ENCODE measurements at places on chromosomes 4 and X. TPM values are rescaled to one million over a fixed set of nuclear protein-coding genes. Genes with fewer than 3 reads are reported as not detected.

DNA sequence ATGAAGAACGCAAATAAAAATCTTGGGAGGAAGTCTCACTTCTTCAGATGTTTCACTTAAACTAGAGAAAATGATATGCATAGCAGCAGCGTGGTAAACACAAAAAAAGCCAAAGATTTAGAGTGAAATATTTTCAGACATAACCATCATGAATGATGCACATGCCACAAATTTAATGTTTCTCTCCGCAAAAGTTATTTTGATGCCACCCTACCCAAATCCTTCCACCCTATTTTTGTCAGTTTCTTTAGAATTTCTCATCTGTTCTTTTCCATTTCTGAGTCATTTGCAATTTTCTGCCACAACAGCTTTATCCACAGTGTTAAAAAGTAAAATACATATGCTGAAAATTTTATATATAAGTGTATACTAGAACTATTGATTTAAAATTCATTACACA, 1663.7 kb upstream of the ADGRL3 start:
- no peak overlapping the region for H3K27ac ChIP-seq
- no peak for DNase-seq
- no peaks in the 10 kb centered on the region for H3K36me3 ChIP-seq
- no peaks in the 10 kb centered on the region for H3K27me3 ChIP-seq
- H3K4me1 ChIP-seq: no peaks in the 10 kb centered on the region

DNA sequence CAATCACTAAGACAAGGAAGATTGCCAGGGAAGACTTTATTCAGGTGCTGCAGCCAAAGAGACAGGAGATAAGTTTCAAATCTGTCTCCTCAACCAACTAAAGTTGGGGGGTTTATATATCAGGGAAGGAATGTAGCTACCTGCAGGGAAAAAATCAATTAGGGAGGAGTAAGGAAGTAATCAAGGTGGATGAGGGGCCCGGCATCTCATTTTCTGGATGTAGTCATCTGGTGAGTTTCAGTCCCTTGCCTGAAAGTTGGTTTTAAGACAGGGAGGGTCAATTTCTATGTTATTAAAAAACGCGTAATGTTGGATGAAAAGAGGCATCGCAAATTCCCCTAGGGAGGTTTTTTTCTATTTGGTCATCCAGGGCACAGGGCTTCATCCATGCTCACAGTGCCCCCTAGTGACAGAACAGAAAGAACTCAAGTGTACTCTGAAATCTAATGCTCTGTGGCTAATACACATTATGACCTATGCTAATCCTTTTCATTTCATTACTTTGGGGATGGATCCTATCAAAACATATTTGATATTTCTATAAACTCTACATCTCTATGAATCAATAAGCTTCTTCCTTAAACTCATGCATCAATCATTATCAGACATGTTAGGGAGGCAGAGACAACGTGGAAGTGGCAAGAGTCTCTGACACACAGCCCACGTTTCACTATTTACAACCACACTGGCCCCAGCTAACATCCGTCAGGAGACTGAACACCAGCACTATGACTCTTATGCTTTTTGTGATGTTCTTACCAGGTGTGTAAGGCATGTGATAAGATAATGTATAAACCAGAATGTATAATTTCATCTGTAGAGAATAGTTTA, 1577.0 kb upstream of the TENM3 start:
- no peaks in the 10 kb centered on the region for H3K27me3 ChIP-seq
- no peaks in the 10 kb centered on the region for H3K36me3 ChIP-seq
- no peak overlapping the region for H3K27ac ChIP-seq

- no peak overlapping the region for H3K27ac ChIP-seq
- H3K36me3 ChIP-seq: no peaks in the 10 kb centered on the region
- no peaks in the 10 kb centered on the region for H3K4me1 ChIP-seq
- H3K27me3 ChIP-seq: no peaks in the 10 kb centered on the region
- DNase-seq: no peak
- no peak overlapping the region for H3K4me3 ChIP-seq
Measured at GRCh38 chr4:55318175-55319129, 27.6 kb upstream of the SRD5A3 start.

- no peak for DNase-seq
- no peak overlapping the region for H3K27ac ChIP-seq
- no peaks in the 10 kb centered on the region for H3K27me3 ChIP-seq
- no peaks in the 10 kb centered on the region for H3K4me1 ChIP-seq
- H3K4me3 ChIP-seq: no peak overlapping the region
- peaks cover 18% of the 10 kb centered on the region for H3K36me3 ChIP-seq
Measured at GRCh38 chr4:82921795-82922194, 21.3 kb downstream of the THAP9 start.

DNA sequence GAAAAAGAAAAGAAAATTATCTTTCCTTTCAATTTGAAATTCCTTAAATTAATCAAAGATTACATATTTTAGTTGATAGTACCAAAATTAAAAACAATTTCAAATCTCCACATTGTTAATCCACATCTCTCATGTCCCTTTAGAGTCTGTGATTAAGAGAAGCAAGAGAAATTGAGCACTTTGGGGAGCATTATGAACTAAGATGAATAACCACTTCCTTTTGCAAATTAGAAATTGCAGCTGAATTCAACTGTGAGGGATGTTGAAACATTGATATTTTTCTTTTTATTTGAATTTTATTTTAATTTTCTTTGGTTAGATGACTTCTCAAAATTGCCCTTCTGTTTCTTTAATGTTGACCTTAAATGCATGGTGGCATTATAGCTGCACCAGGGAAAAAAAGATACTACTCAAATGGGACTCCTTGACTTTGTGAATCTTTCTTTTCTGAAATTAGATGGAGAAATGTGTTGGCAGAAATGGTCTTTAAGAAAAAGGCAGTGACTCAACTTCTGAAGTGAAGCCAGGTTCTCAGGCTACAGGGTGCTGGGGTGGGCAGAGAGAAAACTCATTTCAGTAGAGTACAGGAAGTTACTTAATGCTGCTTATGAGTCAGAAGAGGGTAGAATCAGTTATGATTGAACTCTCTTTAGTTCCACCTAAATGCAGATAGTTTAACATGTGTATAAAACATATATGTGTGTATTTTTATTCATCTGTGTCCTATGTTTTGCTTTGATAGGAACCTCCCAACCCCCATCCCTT, 92.0 kb upstream of the TNIP3 start:
- no peaks in the 10 kb centered on the region for H3K27me3 ChIP-seq
- H3K4me1 ChIP-seq: no peaks in the 10 kb centered on the region
- no peak overlapping the region for H3K4me3 ChIP-seq
- no peak for DNase-seq

GRCh38 chr4:165635381-165635780, 237.7 kb upstream of the TLL1 start:
- H3K4me1 ChIP-seq: peaks cover 16% of the 10 kb centered on the region
- H3K4me3 ChIP-seq: no peak overlapping the region
- no peak overlapping the region for H3K27ac ChIP-seq
- no peaks in the 10 kb centered on the region for H3K36me3 ChIP-seq

DNA sequence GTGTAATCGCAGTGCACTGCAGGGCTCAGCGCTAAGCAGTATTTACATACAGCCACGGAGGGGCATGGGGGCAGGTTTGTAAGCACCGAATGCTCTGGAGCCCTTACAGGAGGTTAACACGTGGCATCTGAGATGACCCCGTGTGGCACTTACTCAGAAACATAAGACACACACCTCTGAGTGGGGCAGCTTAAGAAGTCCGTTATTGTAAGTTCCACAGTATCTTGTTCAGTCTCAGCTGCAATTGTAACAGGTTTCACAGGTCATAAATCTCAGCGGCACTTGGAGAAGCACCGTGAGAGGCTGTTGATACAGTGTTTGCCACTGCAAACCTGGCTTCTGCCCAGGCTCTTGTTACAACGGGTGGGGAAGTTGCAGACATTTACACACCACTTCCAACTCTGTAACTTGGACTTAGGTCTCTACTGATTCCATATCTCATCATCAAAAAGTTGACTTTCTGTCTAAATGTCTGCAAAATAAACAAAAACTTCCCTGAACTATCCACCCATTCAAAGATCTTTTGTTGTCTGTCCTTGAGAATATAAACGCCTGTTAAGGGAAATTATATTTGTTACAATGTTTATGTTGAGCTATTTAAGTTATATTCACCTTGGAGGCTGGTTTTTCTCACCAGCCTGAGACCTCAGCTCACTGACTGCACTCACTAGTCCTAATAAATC, 10.3 kb downstream of the CPLX1 start:
- H3K27ac ChIP-seq: no peak overlapping the region
- H3K4me3 ChIP-seq: no peak overlapping the region
- DNase-seq: no peak

- no peaks in the 10 kb centered on the region for H3K36me3 ChIP-seq
- DNase-seq: no peak
- no peaks in the 10 kb centered on the region for H3K4me1 ChIP-seq
- no peak overlapping the region for H3K27ac ChIP-seq
- no peaks in the 10 kb centered on the region for H3K27me3 ChIP-seq
Measured at GRCh38 chr4:189988877-189989431, 38.1 kb downstream of the FRG2 start.

DNA sequence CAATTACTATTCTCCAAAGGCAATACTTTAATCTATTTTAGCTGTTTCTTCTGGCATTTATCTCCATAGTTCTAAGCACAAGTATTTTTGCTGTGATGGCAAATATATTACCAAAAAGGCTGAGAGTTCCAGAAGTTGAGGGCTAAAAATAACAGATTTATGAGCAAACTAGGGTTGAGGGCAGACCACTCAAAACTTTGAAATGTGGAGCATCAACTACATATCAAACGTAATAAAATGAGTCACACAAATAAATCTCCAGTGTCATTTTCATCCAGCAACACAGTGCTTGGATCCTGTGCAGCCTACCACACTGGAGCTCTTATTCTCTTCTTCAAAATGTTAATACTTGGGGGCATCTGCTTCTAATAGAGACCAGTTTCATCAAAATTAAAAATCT, 163.9 kb downstream of the HS3ST1 start:
- H3K36me3 ChIP-seq: no peaks in the 10 kb centered on the region
- H3K27me3 ChIP-seq: no peaks in the 10 kb centered on the region
- DNase-seq: no peak
- no peak overlapping the region for H3K27ac ChIP-seq
- peaks cover 3% of the 10 kb centered on the region for H3K4me1 ChIP-seq
- no peak overlapping the region for H3K4me3 ChIP-seq

DNA sequence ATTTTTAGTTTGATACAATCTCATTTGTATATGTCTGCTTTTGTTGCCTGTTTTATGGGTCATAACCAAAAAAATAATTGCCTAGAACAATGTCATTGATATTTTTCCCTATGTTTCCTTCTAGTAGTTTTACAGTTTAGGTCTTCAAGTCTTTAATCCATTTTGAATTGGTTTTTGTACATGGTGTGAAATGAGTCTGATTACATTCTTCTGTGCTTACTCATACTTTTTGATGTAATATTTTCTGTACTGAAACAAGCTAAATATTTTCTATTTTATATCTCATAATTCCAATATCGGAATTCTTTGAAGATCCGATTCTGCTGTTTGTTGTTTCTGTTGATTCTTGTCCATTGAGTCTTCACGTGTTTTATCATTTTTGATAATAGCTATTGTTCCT, 10.6 kb downstream of the TMEM156 start:
- H3K27ac ChIP-seq: no peak overlapping the region
- H3K27me3 ChIP-seq: no peaks in the 10 kb centered on the region
- no peak for DNase-seq
- no peak overlapping the region for H3K4me3 ChIP-seq
- H3K4me1 ChIP-seq: no peaks in the 10 kb centered on the region

DNA sequence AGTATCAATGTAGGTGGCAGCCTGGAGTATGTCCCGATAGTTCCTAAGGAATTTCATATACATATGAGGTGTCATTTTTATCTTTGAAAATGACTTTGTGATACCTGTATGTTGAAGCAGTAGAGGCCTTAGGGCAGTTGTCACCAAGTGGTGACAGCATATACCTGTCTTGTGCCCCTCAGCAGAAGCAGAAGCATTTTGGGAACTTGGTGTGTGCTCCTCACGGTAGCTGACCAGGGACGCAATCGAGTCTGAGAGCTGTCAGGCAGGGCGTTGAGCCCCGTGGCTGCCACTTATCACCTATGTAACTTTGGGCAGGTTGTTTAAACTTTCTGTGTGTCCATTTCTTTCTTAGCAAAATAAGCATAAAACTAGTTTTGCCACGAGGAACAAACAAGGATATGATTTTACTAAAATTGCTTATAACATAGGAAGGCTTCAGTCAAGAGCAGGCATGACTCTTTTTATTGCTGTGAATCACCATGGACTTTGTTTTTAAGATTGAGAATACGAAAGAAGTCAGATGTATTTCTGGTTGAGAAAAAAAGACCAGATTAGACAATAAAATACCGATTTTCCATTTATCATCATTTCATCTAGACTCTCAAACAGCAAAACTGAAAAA, 161.5 kb downstream of the CPE start:
- no peaks in the 10 kb centered on the region for H3K36me3 ChIP-seq
- no peak overlapping the region for H3K27ac ChIP-seq
- H3K4me1 ChIP-seq: no peaks in the 10 kb centered on the region

- H3K36me3 ChIP-seq: no peaks in the 10 kb centered on the region
- no peak overlapping the region for H3K4me3 ChIP-seq
- H3K27ac ChIP-seq: no peak overlapping the region
- DNase-seq: no peak
- H3K27me3 ChIP-seq: no peaks in the 10 kb centered on the region
Measured at GRCh38 chr4:189267312-189267965, 673.2 kb upstream of the FRG1 start.

GRCh38 chr4:60805500-60806313, 394.4 kb upstream of the ADGRL3 start:
- peak; percentile 12 for DNase-seq

DNA sequence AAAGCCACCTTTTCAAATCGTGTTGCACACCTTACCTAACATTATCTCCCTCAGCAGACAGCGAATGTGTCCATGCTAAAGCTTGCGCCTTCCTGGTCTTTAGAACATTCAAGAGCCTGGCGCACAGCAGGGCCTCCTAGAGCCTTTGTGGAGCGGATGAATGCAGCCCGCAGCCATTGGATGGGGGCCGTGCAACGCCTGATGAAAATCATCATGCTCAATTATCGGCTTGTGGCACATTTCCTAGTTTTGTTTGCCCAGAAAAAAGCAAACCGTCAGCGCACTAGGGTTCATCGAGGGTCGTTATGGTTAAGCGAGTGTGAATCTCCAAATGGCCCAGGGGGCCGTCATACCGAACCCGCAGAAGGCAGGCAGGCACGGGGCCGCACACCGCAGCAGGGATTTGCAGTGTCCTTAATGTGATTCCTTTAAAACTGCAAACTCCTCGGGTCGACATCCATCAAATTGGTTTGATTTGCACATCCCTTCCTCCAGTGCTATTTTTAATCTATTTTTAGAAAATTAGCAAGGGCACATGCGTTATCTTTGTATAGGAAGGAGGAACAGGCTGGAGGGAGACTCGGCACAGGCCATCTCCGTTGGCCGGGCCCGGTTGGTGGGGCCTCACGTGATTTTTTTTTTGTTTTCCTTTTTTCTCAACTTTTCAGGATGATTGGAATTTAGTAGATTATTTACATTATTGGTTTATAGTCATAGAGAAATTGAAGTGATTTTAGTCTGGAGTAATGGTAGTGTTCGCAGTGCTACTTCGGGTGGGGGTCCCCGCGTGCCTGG, 53.1 kb downstream of the ABLIM2 start:
- H3K27me3 ChIP-seq: peaks cover 20% of the 10 kb centered on the region
- H3K36me3 ChIP-seq: no peaks in the 10 kb centered on the region
- DNase-seq: no peak

NFKB1 gene
- total RNA-seq: 42.6 TPM

ESX1 gene
- total RNA-seq: 0.05 TPM

TAF9B gene
- 19.0 TPM for total RNA-seq

RNF4 gene
- 43.1 TPM for total RNA-seq

YY2 gene
- 0.47 TPM for total RNA-seq

TCP11X2 gene
- not detected for total RNA-seq

VEGFD gene
- 0.05 TPM for total RNA-seq

GDPD2 gene
- 0.05 TPM for total RNA-seq

HPRT1 gene
- 23.3 TPM for total RNA-seq

POLN gene
- total RNA-seq: 1.1 TPM

NPY2R gene
- total RNA-seq: 0.05 TPM

NONO gene
- 483 TPM for total RNA-seq

CPE gene
- total RNA-seq: 52.3 TPM

ARHGAP36 gene
- total RNA-seq: 1.7 TPM

POU3F4 gene
- total RNA-seq: not detected
